Osteocyte (in vitro differentiated cells): ENCODE measurements at places on chromosomes 13 and 19. TPM values are rescaled to one million over a fixed set of nuclear protein-coding genes. Genes with fewer than 3 reads are reported as not detected.

GRCh38 chr19:40689339-40690049 is 957 bp downstream of the NUMBL start:
- no peak for DNase-seq

GRCh38 chr19:29302002-29302928 is 89.3 kb upstream of the UQCRFS1 start:
- no peak for DNase-seq

- DNase-seq: no peak
These were observed 206.5 kb downstream of the TEX29 start for GRCh38 chr13:111526922-111527321.

Gene PGLYRP2
- total RNA-seq: not detected in 2 replicates

Gene UBE2L5
- not detected in 2 replicates for total RNA-seq

Gene POU2F2
- 0.64 and 1.0 TPM in 2 replicates for total RNA-seq

Gene OR7A5
- not detected in 2 replicates for total RNA-seq

Gene LHFPL6
- total RNA-seq: 173 and 174 TPM in 2 replicates

DNA sequence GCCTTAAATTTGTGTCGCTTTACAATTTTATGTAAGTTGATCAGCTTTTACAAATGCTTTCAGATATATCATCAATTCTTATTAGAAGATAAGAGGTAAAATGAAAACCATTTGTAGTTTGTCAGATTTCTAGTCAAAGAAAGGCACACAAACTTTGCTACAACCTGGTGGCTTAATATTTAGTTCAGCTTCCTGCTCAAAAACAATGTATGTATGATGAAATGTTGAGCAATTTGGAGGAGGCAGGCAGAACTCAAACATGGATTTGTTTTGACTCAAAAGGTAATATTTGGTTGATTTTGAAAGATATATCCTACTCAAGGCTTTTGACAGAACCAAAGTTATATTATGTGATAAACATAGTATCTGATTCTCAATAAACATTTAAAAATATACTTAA is 24.2 kb downstream of the NEK5 start:
- DNase-seq: no peak

Gene NEK5
- 0.40 TPM in 1 of 2 replicates, not detected in the other for total RNA-seq

GRCh38 chr19:10102787-10103236 is 334 bp upstream of the ANGPTL6 start:
- no peak for DNase-seq

Gene ODAD3
- total RNA-seq: not detected in 2 replicates

Gene ARL11
- total RNA-seq: not detected in 2 replicates

GRCh38 chr13:25920277-25920676 is 131.5 kb downstream of the SHISA2 start:
- no peak for DNase-seq

GRCh38 chr19:32537580-32537979 is 43.4 kb upstream of the PDCD5 start:
- DNase-seq: no peak

DNA sequence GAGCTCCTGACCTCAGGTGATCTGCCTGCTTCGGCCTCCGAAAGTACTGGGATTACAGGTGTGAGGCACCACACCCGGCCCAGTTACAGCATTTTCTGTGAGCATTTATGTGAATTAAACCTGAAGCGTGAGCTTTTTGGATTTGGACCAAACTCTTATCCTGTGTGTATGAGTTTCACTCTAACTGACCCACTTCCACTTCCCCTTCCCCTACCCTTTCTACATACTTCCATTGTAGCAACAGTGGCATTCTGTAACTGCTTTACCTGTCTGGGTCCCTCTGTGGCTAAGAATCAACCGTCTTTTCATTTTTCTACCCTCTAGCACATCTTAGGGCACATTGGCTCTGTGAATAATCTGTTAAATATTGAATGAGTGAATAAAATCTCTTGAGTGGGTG is 16.2 kb downstream of the FRY start:
- no peak for DNase-seq

DNA sequence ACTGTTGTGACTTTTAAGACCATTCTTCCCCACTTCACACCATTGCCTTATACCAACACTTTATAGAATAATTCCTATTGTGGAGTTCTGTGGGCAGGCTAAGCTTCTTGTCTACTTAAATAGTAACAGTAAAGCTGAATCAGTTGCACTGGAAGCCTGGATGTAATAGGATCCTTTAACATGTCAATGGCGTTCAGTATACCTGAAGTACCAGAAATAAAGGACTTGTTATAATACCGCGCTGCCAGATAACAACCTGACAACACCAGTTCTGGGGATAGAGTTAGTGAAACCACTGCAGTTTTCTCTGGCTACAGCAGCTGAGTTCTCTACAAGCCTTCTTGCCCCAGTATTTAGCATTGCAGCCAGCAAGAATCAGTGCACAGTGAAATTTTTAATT is 52.0 kb upstream of the TNFRSF19 start:
- DNase-seq: no peak

- DNase-seq: no peak
These were observed 432.6 kb downstream of the ZNF536 start for GRCh38 chr19:30804751-30805150.

DNA sequence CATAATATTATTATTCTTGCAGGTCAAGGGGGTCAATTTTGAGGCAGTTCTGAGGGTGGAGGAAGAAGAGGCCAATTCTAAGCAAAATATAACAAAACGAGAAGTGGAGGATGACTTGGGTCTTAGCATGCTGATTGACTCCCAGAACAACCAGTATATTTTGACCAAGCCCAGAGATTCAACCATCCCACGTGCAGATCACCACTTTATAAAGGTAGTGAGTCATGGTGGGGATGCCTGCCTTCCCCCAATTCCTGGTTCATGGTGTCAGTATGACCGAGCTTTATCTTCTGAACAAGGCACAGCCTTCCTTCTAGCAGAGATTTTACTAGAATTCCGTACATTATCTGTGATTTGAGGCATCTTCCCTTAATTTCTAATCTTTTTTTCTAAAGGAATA is 9.4 kb upstream of the DCUN1D2 start:
- DNase-seq: no peak

Gene APC2
- total RNA-seq: 1.2 and 1.5 TPM in 2 replicates

GRCh38 chr13:46844431-46844830 is 47.5 kb upstream of the ESD start:
- DNase-seq: no peak

Gene ZNF121
- total RNA-seq: 24.9 and 25.4 TPM in 2 replicates

DNA sequence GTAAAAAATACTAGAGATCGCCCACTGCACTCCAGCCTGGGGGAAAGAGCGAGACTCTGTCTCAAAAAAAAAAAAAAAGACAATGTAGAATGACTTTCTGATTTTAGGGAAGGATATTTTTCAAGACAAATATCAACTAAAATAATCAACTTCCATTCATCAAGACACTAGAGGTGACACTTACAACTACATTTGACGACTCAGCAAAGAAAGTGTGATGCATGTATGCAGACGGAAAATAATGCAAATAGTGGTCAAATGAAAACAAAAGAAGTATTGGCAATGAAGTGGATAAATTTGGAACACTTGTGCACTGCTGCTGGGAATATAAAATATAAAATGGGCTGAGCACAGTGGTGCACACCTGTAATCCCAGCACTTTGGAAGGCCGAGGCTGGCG is 12.2 kb downstream of the TMEM161A start:
- no peak for DNase-seq

DNA sequence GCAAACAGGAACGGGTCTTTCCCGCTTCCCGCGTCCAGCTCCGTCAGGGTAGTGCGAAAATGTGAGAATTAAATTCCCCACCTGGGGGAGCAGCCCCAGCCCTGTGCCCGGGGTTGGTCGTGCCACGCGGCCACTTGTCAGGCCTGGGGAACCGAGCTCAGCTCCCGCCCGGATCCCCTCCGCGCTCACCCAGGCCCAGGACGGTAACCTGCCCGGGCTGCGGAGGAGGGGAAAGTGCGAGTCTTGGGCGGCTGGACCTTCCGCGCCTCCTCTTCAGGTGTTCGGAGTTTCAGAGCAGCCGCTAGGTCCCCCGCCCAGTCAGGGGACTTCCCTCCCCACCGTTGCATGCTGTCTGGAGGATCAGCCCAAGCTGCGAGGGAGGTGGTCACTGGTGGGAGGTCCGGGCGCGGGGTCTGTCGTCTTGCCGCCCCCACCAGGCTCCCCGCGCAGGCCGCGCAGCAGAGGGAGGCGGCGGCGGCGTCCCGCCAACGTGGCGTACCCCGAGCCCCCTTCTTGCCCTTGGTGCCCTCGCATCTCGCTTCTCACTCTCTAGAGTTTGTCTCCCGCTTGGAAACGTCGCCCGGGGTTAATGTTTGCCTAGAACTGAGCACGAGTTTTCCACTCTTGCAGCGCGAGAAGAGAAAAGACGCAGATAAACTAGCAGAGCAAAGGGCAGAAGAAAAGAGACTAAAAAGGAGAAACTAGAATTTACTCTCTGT is 8.1 kb downstream of the URAD start:
- DNase-seq: no peak

Gene URI1
- 43.7 and 45.1 TPM in 2 replicates for total RNA-seq

Gene PLVAP
- total RNA-seq: 0.26 TPM in 1 of 2 replicates, not detected in the other

DNA sequence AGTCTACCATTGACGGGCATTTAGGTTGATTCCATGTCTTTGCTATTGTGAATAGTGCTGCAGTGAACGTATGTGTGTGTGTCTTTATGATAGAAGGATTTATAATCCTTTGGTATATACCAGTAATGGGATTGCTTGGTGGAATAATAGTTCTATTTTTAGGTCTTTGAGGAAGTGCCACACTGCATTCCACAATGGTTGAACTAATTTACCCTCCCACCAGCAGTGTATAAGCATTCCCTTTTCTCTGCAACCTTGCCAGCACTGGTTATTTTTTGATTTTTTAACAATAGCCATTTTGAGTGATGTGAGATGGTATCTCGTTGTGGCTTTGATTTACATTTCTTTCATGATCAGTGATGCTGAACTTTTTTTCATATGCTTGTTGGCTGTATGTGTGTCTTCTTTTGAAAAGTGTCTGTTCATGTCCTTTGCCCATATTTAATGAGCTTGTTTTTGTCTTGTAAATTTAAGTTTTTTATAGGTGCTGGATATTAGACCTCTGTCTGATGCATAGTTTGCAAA is 37.5 kb downstream of the RFC3 start:
- DNase-seq: no peak

DNA sequence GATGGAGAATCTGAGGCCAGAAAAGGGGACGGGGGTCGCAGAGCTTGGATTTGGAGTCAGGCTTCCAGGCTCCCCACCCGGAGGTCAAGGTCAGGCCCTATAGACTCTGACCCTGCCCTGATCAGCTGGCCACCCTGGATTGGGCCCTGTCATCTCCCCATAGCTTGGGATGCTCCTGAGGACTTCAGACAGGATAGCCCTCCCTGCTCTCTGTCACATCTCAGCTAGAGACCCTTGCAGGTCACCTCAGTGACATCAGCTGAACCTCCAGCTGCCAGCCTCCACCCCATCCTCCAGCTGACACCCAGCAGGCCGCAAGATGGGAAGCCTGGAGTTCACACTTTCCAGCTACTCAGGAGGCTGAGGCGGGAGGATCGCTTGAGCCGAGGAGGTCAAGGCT is 2.8 kb upstream of the TPM4 start:
- DNase-seq: no peak

DNA sequence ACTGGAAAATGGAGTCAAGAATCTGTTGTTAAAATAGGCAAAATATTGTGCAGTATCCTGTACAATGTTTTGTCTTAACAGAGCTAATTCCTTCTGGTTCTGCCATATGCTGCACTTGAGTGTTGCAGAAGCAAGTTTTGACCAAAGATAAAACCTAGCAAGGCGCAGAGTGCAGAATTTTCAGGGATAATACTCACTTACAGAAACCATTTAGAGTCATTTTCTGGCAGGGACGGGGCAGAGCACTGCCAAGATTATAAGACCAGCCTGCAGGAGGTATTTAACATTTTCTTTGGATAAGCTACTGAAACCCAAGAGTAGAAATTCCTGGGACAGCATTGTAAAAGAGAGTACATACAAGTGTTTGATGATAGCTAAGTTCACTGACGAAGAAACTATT is 159.5 kb upstream of the EDNRB start:
- DNase-seq: no peak

DNA sequence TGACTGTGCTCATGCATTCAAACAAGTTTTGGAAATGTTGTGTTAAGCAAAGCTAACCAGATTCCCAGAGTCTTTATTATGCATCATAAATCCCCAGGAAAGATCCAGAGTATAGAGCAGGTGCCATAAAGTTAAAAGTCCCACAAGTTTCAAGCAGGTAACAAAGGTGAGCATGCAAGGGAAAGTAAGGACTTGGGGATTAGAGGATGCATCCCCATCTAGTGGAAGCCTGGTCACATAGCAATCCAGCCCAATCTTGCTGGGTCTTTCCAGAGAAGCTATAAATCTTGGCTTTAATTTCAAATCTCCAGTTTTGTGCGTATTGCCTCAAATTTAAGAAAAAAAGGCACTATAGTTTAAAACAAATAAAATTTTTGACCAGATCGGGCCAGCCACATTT is 72.7 kb downstream of the ZNF254 start:
- DNase-seq: no peak

Gene SYCN
- not detected in 2 replicates for total RNA-seq

Gene ZNF254
- total RNA-seq: 18.7 and 19.2 TPM in 2 replicates

DNA sequence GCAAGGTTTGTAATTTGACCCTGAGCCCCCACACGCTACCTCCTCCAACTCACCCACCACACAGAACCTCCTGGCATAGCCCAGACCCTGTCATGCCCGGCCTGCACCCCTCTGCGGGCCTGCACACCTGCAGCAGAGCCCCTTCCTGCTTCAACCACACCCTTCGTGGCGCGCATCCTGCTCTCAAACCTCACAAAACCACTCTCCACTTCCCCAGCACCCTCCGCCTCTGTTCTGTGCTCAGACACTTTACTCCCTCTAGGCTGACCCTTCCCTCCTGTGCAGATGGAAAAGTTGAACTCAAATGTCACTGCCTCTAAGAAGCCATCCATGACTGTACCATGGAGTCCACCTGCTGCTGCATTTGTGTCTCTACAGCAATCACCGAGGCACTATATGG is 28.5 kb downstream of the FAAP24 start:
- no peak for DNase-seq

- DNase-seq: no peak
These were observed 13.7 kb upstream of the SIGLEC10 start for GRCh38 chr19:51431124-51431523.

- no peak for DNase-seq
These were observed 20.4 kb downstream of the DHRS12 start for GRCh38 chr13:51783428-51784094.

GRCh38 chr19:6718741-6719539 is 1.5 kb downstream of the C3 start:
- DNase-seq: no peak

GRCh38 chr13:57739543-57740190 is 108.1 kb downstream of the PCDH17 start:
- DNase-seq: no peak

DNA sequence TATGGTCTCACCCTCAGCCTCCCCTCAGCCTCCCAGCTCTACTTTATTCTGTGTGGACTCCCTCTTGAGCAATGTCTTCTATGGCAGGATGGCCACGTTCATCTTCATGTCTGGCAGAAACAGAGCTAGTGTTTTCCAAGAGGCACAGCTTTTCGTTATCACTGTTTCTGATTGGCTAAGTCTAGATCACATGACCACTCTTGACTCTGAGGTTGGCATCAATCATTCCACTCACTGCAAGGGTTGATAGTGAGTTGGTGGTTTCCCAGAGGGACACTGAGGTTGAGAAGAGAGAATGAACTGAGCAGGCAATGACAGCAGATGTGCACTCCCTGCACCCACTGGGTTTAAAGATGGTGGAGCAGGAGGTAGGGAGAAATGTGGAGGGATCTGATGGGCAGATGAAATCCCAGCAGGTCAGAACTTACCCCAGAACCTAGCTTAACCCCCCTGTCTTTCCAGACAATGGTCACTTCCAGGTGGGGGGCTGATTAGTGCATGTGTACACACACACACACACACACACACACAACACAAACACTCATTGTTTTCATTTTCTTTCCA is 26.3 kb upstream of the UQCRFS1 start:
- DNase-seq: no peak

Gene ZFP36
- 81.5 and 105 TPM in 2 replicates for total RNA-seq

Gene BST2
- 1.8 and 2.3 TPM in 2 replicates for total RNA-seq

- no peak for DNase-seq
These were observed 8.7 kb upstream of the ADAT3 start for GRCh38 chr19:1896508-1896907.
